ENCODE measurements at places on chromosomes 3 and 15.

GRCh38 chr15:31325595-31326155 lies 960 bp upstream of the KLF13 start:
- peak; percentile 43 for DNase-seq

GRCh38 chr3:48702320-48702920 lies 14.6 kb downstream of the IP6K2 start:
- no peak for DNase-seq

DNA sequence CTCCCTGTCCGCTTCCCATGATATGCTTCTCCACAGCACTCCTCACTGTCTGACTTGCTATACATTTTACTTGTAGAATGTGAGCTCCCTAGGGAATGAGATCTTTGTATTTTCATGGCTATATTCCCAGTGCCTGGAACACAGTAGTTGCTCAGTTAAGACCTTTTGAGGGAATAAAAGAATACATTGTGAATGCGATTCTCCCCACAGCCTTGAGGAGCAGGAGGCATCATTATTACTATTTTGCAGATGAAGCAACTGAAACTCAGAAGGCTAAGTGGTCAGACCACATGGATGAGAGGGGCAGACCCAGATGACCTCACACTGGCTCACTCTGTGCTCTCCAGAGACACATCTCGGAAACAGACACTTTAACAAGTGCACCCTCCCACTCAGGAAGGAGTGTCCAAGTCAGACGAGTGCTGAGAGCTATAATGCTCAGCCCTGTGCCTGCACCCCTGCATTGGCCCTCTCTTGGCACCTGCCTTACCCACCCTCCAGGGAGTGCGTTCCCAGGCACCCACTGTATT lies 46.8 kb downstream of the SST start:
- DNase-seq: no peak

DNA sequence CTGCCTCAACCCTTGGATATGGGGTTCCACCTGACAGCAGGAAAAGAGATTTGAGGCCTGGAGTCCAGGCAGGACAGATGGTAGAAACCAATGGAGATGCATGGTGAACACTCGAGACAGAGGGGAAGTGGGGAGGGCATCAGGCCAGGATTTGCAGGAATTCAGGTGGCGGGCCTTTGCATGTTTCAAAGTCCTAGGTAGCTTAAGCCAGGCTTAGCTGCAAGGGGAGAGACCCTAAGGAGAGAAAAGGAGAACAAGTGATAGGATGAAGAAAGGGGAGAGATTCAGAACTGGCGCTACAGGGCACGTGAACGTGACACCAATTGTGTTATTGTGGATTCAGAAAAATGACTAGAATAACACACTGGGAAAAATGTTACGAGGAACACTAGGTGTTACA lies 182.6 kb downstream of the PDZRN3 start:
- DNase-seq: no peak

DNA sequence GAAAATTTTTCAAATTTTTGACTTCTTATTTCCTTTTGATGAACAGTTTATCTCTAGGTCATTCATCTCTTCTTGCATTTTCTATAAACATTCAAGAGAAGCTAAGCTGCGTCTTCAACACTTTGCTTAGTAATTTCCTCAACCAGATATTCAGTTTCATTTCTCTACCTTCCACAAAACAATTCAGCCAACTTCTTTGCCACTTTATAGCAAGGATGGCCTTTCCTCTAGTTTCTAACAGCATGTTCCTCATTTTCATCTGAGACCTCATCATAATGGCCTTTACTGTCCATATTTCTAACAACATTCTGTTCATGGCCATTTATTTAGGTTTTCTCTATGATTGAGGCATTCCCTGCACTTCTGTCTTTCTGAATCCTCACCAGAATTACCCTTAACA lies 90.0 kb downstream of the ARIH1 start:
- no peak for DNase-seq

DNA sequence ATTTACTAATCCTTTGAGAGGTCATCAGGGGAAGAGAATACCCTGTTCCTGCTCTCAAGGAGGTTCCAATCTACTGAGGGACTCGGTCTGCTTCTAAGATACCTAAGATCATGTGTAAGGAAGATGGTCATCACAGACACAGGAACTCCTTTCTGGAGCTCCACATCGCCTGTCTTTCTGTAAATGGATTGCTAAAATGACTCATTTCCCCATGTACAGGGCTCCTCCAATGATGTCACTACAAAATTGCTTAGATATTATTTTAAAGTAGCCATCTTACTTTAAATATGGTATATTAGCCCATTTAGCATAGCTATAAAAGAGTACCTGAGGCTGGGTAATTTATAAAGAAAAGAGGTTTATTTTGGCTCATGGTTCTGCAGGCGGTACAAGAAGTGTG lies 206.1 kb upstream of the PROK2 start:
- DNase-seq: no peak

GRCh38 chr3:42094128-42094527 lies 3.0 kb downstream of the TRAK1 start:
- no peak for DNase-seq

DNA sequence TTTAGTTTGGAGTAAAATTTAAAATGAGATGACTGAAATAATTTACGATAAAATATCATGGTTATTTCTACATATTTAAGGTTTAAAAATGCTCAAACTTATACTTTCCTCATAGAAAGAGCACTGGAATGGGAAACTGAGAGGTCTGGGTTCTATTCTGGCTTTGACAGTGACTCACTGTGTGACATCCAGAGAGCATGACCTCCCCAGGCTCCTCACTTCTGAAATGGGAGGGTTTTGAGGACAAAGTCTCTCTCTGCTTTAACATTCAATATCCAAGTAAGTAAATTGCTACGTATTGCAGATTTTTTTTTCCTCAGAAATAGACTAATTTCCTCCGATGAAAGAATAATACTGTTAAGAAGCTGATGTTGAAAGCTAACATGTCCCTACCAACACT lies 234.7 kb downstream of the TIGIT start:
- no peak for DNase-seq

GRCh38 chr3:39144095-39144747 lies 9.2 kb downstream of the CSRNP1 start:
- DNase-seq: no peak

DNA sequence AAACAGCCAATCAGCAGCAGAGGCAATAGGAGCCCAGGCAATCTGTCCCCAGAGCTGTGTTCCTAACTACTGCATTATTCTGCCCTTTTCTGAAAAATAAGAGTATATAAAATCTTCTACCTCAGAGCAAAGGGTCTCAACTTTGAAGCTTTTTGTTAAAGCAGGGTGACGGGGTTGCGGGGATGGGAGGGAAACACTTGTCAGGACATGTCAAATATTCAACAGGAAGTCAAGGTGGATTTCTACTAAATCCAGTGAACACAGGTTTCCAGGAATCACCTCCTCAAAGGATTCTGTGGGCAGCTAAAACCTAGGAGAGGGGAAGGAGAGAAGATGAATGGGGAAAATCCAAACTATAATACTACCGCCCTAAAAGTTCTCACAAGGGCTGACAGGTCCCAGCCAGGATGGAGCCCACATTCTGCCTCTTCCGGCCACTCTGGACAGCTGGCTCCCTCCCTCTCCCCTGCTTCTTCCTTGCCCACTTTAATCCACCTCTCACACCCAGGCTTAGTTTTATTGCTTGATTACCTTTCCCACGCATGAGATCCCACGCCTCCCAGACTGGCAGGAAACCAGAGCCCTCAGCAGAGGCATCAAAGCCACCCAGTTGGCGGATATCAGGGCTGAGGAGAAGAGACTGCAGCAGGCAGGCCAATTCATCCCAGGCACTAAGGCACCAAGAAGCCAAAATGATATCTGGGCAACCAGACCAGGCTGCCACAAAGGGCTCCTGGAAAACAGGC lies 77.2 kb downstream of the OSBPL10 start:
- peak; percentile 30 for DNase-seq

GRCh38 chr3:124078953-124079911 lies 87.3 kb upstream of the ROPN1 start:
- peak; percentile 19 for DNase-seq
